ENCODE measurements at places on chromosomes 1 and 21.

GRCh38 chr1:86259390-86259789, 102.8 kb upstream of the COL24A1 start:
- no peak for DNase-seq

DNA sequence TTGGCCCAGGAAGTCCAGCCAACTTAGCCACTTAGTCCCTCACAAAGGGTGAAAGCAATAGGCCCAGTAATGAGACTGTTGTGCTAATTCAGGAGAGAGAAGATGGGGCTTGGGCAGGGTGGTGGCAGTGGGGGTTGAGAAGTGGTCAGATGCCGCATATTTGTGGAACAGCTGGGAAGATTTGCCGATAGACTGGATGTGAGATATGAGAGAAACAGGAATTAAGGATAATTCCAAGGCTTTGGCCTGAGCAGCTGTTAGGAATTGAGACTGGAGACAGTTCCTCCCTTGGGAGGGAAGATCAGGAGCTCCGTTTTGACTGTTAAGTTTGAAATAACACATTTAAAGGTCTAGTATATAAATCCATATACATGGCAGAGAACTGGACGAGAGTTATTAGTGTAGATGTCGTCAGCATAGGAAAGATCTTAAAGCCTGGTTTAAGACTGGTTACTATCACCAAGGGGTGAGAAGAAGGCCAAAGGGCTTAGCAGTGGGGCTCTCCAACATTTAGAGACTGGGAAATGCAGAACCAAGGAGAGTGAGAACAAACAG, 323.7 kb upstream of the FAM78B start:
- DNase-seq = no peak

GRCh38 chr1:56658254-56658653, 13.1 kb downstream of the PRKAA2 start:
- DNase-seq = no peak

DNA sequence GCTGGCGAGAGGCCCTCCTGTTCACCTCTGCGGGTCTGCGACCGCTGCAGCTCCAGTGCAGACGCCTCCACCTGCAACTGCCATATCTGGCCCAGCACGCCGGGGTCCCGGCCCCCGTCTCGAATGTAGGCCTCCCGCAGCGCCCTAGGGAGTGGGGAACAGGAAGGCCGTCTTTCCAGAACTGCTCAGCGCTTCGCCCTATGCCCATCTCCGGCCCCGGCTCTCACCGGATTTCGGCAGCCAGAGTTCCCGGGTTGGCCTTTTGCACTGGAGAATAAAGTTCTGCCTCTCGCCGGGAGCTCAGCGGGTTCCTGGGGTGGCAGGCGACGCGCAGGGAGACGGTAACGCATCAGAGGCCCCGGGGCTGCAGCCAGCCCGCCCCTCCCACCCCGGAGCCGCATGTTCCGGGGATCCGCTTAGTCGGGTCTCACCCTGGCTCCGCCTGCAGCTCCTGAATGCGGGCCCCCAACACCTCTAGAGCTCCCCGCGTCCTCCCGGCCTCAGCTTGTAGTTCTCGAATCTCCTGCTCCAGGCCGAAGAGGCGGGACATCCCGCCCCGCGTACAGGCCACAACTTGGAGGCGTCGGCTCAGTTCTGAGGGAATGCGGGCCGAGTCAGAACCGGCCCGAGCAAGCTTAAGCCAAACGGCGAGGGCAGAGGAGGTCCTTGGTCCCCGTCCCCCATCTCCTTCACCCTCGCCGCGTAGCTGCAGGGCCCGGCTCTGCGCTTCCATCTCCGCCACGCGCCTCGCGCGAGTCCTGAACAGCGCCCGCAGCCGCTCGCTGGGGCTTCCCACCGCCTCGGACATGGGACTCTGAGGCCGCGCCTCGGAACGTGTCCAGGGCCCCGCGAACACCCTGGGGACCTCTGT, 1.1 kb downstream of the CCDC17 start:
- DNase-seq = no peak

DNA sequence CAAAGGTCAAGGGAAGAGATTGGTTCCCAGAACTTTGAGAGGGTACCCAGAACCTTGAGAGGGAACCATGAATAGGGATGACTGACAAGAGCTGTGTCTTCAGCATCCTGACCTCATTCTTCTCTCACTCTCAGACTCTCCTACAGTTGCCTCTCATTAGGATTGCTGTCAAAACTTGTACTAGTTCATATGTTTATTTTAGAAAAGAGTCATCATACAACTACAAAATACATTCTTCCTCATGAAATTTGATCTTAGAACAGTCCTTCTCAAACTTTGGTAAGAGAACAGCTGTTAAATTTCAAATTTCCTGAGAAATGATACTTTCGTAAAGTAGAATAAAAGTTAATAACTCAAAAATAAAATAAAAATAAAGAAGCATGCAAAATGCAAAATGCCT, 161.4 kb upstream of the ZRANB2 start:
- DNase-seq = no peak

DNA sequence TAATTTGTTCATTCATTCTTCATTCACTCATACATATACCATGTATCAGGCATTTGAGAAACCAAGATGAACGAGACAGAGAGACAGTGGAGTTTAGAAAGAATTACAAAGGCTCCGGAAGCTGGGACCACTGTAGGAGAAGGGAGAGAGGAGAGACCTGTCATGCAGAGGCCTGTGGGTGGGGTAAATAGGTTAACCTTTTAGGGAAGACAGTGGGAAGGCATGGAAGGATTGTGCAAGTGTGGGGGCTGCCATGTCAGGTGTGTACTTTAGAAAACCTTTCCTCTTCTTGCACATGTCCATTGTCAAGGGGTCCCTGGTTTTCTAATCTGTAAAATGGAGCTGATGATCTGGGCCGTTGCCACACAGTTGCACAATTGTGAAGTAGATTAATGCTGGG, 44.2 kb upstream of the POU3F1 start:
- no peak for DNase-seq

- DNase-seq = no peak
These were observed 25.1 kb downstream of the SLC45A1 start for GRCh38 chr1:8343044-8343443.

DNA sequence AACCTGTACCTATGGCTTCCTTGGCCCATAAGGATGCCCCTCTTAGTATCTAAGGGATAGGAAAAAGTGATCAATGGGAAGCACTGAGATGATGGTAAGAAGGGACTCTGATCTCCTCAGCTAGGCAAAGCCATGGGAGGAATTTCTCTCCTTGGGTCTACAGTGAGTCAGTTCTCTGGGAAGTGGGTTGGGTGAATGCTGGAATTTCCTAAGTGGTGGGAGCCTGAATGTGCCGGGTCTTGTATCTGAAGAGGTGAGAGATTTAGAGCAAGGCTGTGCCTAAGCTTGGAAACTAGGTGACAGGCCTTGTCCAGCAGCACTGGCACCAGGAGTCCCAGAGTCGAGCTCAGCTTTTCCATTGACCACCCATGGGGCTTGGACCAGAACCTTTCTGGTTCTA, 96.3 kb upstream of the SLC2A1 start:
- DNase-seq = no peak

DNA sequence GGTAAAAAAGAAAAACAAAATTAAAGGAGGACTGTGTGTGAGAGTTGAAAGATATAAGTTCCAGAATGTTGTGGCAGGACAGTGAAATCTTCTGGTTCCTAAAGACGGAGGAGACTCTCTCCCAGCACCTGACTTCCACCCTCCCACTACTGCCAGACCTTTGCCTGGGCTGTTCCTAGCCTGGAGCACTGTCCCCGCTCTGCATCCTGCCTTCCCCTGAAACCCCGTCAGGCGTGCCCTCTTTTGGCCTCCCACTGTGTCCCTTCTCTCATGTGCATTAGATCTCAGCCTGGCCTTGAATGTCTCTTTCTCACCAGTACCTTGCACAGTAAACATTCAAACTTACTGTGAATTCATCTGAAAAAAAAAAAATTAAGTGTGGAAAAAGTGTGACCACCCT, 74.1 kb downstream of the VPS26C start:
- DNase-seq = no peak

- DNase-seq = no peak
These were observed 12.2 kb downstream of the SPTA1 start for GRCh38 chr1:158674302-158674701.

GRCh38 chr1:217673387-217673786, 42.2 kb downstream of the SPATA17 start:
- DNase-seq = no peak

- DNase-seq = no peak
These were observed 12.7 kb downstream of the TRPM2 start for GRCh38 chr21:44365967-44366585.

DNA sequence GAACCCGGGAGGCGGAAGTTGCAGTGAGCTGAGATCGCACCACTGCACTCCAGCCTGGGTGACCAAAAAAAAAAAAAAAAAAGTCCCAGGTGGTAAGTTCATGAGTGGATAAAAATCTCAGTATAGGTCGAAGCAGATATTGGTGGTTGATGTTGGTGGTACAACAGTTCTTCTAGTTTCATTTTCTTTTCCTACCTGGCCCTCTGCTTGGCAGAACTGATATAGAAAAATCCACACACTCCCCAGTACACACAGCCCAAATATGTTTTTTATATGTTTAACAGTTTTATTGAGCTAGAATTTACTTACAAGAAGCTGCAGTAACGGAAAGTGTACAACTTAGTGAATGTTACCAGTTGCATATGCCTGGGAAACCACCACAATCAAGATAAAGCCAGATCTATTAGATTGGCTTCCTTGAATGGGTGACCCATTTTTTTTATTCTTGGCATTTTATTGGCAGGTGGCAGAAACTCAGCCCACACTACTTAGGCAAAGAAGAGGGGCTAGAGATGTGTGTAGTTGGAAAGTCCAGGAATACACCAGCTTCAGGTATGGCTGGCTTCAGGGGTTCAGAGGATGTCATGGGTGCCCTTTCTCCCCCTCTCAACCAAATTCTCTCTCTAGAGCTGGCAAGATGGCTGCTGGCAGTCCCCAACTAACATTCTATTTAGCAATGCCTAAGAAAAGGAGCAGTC, 118.3 kb upstream of the SLC25A33 start:
- no peak for DNase-seq

- no peak for DNase-seq
These were observed 2.0 kb downstream of the MAPKAPK2 start for GRCh38 chr1:206686478-206687249.

- no peak for DNase-seq
These were observed 33.9 kb downstream of the DNAJC6 start for GRCh38 chr1:65343286-65343685.
